Activated naive CD4-positive, alpha-beta T cell (primary cell): ENCODE measurements at places on chromosomes 5 and 9.

- no peak for DNase-seq
Observed at GRCh38 chr5:172624083-172624995, 16.7 kb upstream of the NEURL1B start.

GRCh38 chr9:91643481-91644077, 219.9 kb upstream of the NFIL3 start:
- no peak for DNase-seq

- no peak for DNase-seq
Observed at GRCh38 chr9:119083673-119084072, 285.6 kb downstream of the BRINP1 start.

DNA sequence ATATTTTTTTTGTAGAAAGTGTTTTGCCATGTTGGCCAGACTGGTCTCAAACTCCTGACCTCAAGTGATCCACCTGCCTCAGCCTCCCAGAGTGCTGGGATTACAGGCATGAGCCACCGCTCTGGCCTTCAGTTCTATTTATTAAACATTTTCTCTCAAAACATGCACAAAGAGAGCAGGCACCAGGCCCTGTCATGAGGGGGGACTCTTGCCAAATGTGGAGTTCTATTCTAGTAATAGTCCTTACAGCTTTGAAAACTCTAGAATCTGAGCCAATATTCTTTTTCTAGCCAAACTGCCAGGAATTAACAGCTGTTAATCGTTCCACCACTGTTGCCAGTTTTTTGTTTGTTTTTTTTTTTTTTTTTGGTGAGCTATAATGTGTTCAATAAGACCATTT, 124.6 kb downstream of the TARS1 start:
- DNase-seq, result no peak

DNA sequence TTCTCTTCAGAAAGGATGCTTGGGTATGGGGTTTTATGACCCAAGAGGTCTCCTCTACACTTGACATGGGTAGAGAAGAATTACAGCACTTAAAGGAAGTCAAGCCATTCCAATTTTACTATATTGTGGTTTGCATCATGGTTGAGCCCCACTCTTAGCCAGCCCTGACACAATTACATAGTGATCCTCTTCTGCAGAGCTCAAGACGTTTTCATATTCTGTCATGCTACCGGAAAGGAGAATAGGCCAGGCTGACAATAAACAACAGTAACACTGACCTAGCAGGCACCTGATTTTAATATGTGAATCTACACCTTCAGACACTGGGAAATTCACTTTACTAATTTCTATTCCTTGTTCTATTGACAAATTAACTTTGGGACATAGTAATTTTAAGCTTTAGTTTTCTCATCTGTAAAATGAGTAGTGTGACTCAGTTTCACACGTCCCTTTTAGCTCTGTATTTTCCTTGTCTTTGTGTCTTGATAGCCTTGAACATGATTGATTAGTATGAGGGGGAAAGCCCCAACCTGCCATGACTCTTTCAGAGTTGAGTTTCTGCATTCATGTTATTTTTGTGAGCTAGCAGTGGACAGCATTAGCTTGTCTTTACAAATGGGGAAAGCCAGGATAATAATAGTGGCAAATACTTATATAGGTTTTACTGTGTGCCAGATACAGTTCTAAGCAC, 83.8 kb downstream of the SV2C start:
- no peak for DNase-seq

- DNase-seq, result no peak
Observed at GRCh38 chr9:134455934-134456755, 129.9 kb downstream of the RXRA start.

- DNase-seq, result no peak
Observed at GRCh38 chr9:116286297-116286696, 132.7 kb downstream of the PAPPA start.

DNA sequence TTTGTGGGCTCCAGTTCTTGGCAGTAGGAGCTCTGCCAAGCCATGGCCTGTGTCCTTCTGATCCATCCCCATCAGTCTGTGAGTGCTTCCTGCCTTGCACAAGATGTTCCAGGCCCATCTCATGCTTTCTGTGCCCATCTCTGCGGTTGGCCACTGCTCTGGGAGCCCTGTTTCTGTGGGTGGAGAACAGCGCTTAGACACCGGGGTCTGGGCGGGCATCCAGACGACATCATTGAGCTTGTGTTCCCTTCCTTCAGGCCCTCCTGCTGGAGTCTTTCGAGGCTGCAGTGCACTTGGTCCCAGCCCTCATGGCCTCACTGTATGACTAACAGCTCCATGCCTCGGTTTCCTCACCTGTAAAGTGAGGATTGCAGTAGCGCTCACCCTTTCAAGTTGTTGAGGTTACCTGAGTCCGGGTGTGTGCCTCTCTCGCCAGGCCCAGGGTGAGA, 14.9 kb upstream of the CARD19 start:
- DNase-seq, result no peak

- DNase-seq, result no peak
Observed at GRCh38 chr5:117246424-117246823, 671.8 kb upstream of the SEMA6A start.

DNA sequence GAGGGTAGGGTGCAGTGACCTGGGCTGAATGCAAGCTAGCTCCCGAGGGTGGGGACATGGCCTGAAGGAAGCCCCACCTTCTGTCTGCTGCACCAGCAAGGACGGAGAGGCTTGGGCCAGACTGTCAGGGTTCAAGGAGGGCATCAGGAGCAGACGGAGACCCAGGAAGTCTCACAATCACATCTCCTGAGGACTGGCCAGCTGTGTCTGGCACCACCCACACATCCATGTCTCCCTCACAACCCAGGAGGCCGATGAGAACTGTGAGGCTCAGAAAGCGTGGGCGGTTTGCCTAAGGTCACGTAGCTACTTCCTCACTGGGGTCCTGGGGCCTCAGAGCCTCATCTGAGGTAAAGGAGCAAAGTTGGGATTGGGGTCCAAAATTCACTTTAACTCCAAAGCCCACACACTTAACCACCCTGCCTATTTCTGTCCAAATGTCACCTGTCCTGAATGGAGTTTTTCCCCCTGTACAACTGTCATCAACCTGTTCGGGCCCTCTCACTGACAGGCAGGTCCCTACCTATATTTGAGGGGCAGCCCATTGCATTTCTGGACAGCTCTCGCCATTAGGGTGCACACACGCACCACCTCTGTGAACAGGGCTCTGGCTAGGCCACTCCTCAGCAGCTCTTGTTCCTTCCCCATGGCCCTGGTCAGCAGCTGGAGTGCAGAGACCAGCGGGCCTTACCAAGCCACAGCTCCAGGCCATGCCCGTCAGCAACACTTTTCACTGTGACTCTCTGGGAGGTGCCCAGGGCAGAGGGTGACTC, 3.4 kb downstream of the IL13 start:
- DNase-seq, result no peak

DNA sequence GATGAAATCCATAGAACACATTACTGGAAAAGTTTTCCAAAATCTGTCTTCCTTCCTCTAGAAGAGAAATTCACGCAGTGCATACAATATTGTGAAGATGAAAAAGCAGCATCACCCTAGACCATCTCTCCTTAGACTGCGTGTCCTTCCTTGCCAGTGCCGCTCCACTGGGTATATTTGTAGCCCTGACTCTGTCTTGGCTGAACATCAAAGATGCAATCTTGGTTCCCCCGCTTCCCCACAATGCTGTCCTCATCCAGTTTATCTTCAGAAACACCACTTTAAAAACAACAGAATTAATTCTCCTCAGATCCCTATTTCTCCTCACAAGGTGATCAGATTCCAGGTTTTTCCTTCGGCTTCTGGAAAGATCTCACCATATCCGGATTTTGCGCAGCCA, 53.9 kb downstream of the ROR2 start:
- no peak for DNase-seq

DNA sequence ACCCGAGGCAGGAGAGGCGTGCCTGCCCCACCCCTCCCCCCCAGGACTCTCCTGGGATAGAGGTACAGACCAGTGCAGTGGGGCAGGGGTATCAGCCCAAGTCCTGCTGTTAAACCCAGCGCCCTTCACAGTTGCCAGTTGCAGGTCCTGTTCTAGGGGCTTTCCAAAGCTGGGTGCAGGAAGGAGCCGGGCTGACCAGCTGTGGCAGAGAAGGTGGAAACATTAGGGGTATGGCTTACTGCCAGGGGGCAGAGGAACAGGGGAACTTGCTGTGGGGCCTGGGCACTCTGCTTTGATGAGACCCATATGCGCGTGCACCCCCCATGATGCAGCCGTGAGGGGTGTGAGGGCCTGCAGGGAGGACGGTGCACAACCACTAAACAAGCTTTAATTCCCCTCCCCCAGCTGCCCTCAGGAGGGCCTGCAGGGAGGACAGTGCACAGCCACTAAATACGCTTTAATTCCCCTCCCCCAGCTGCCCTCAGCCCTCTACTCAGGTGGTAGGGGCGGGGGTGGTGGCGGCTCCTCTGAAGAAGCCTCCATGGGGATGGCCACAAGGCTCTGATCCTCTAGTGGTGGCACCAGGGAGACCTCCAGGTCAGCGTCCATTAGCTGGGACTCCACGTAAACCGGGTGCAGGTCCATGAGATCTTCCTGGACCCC, 766 bp upstream of the LRRC26 start:
- DNase-seq, result no peak

GRCh38 chr9:5425006-5425628, 12.6 kb downstream of the PLGRKT start:
- DNase-seq, result no peak

GRCh38 chr5:106766916-106767315, 903.8 kb downstream of the EFNA5 start:
- no peak for DNase-seq

- DNase-seq, result no peak
Observed at GRCh38 chr9:684941-685340, 156.6 kb upstream of the DMRT1 start.

- no peak for DNase-seq
Observed at GRCh38 chr9:74035786-74036185, 461.3 kb upstream of the RORB start.

- no peak for DNase-seq
Observed at GRCh38 chr9:135077497-135078200, 9.8 kb upstream of the OLFM1 start.

DNA sequence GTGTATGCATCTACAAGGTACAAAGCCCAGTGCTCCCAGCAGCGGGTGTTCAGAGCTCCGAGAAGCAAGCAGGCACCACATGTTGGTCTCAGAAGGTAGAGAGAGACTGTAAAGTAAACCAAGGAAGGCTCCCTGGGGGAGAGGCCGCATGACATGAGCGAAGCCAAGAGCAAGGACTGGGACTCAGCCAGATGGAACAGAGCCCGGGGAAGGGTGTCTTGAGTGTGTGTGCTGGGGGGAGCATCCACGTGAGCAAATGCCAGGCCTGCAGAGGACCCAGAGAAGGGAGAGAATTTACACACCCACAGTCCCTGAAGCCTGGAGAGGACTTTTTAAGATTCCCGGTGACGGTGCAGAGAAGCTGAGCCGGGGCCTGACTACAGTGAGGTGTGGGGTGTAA, 15.2 kb upstream of the KCNIP1 start:
- no peak for DNase-seq

DNA sequence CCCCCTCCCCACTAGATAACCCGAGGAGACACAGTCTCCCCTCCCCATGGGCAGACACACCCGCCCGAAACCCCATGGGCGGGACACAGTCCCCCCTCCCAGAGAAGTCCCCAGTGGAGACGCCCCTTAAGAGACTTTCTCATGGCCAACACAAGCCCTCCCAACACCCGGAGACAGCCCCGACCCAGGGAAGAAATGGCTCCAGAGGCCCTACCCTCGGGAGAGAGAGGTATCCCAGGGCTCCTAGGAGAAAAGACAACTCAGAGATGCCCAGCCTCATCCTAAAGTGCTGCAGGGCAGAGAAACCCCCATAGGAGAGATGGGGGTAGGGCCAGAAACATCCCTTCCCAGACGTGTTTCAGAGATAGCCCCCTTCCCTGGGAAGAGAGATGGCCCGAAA, 27.4 kb downstream of the PCDH1 start:
- DNase-seq, result no peak

GRCh38 chr5:171093598-171093997, 215.4 kb upstream of the TLX3 start:
- no peak for DNase-seq

DNA sequence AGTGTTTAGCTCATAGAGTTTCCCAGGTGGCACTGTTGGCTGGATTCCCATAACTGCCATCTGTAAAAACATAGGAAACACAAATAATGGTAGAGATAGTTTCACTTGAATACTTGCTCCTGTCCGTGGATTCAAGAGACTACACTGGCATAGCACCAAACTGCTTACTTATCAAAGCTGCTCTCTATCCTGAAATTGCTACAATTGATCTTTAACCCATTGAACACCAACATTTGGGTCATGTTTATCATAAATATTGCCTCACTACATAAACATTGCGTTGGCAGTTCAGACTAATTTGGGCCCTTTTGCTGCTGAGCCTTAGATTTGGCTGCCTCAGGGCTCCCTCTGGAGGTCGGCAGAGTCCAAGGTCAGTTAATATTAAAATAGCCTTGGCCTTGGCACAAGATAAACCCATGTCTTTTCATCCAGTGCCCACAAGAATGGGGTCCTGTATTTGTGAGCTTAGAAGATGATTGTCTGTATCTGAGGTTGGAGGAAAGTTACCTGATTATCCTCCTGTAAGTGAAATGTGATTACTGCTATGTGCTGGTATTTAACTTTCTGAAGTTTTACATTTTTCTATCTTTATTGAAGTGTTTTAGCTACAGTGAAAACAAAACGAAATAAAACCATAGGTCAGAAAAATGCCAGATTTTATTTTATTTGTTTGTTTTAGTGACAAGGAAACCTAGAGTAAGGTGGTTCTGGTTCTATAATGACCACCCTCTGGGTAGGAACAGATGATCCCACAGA, 4.0 kb upstream of the RANBP3L start:
- no peak for DNase-seq

- no peak for DNase-seq
Observed at GRCh38 chr5:27472871-27473270, 434.5 kb upstream of the CDH9 start.

- no peak for DNase-seq
Observed at GRCh38 chr5:163453705-163454104, 6.2 kb downstream of the NUDCD2 start.
